ENCODE measurements at places on chromosomes 6 and 20.

GRCh38 chr20:6665621-6666355 lies 101.7 kb upstream of the BMP2 start:
- DNase-seq: no peak

DNA sequence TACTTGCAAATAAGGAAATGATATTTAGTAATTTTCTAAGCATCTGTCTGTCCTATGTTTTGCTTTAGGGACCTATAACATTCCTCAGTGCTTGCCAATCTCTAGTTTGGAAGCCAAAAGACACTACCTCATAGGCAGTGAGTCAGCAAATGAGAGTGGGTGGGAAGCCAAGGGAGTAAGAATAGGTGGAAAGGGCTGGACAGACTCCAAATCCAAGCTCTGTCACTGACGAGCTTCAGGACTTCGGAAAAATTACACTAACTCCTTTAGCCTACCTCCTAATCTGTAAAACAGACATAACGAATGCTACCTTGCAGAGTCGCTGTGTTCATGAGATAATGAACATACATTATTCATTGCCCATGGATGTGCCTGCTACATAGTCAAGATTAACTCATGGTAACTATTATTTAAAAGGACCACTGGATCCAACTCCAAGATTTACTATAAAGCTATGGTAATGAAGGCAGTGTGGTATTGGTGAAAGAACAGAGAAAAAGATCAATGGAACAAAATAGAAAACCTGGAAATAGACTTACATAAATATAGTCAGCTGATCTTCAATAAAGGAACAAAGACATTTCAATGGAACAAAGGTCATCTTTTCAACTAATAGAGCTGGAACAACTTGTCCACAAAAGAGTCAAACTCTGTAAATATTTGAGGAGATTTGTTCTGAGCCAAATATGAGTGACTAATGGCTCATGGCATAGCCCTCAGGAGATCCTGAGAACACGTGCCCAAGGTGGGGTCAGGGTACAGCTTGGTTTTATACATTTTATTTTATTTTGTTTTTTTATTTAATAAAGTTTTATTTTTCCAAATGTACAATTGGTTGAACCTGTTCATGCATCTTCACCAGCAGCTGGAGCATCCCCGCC lies 64.1 kb downstream of the FAM50B start:
- no peak for DNase-seq

GRCh38 chr6:11056871-11057270 lies 12.8 kb upstream of the ELOVL2 start:
- no peak for DNase-seq

DNA sequence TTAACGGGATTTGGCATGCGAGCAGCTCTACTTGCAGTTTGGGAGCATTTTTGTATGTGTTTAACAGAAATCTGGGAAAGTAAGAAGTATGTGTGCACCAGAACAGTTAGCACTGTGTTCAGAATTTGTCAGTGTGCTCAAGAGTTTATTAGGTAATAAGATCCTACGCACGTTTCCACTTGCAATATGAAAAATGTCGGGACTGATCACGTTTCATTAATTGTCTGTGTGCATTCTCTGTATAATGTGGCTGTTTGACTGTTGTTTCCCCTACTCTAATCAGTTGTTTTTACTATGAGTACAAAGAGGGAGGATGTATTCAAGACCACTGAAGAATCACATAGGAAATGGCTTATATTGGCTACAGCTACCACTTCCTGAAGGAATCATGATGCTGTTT lies 349.7 kb upstream of the POU3F2 start:
- no peak for DNase-seq

- DNase-seq: no peak
These were observed 990.9 kb downstream of the EPHA7 start for GRCh38 chr6:92428448-92428847.

- no peak for DNase-seq
These were observed 87.9 kb downstream of the THBS2 start for GRCh38 chr6:169165561-169166300.

- no peak for DNase-seq
These were observed 55.5 kb downstream of the TRAF3IP2 start for GRCh38 chr6:111550195-111550594.

- DNase-seq: no peak
These were observed 65.0 kb upstream of the IFNGR1 start for GRCh38 chr6:137283940-137284810.

GRCh38 chr6:88164061-88164460 lies 2.1 kb downstream of the CNR1 start:
- DNase-seq: no peak

DNA sequence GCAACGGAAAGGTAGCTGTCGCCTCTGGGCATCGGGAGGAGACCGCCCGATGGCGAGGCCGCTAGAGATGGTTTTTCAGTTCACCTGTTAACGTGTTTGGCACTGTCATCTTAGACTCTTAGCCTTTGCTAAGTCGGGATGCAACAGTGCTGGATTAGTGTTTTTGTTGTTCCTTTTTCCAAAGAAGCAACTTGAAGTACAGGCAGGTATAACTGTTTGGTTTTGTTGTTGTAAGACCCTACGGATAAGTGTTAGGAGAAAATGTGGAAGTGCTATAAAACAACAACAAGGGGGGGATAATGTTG lies 723 bp downstream of the MANEA start:
- DNase-seq: no peak

- DNase-seq: no peak
These were observed 208.8 kb upstream of the SUPT3H start for GRCh38 chr6:45586216-45587171.

GRCh38 chr6:39892490-39893129 lies 41.7 kb downstream of the MOCS1 start:
- DNase-seq: no peak

- no peak for DNase-seq
These were observed 111.3 kb downstream of the PRDM1 start for GRCh38 chr6:106197441-106197840.

DNA sequence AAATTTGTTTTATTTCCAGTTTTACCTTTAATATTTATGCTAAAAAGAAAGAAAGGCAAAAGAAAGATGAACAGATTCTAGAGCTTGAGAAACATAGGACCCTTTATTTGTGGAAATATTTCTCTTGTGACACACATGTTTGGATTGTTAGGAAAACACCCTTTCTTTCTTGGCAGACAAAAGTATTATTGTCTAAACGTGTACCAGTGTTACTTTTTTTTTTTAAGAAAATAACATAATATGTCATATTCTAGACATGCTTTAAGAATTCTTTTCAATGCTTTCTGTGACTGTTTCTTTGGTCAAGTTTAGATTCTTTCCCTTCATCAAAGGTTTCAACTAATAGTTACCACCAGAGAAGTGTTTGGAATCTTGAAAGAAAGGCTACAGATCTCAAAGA lies 183.4 kb upstream of the CNR1 start:
- DNase-seq: no peak

DNA sequence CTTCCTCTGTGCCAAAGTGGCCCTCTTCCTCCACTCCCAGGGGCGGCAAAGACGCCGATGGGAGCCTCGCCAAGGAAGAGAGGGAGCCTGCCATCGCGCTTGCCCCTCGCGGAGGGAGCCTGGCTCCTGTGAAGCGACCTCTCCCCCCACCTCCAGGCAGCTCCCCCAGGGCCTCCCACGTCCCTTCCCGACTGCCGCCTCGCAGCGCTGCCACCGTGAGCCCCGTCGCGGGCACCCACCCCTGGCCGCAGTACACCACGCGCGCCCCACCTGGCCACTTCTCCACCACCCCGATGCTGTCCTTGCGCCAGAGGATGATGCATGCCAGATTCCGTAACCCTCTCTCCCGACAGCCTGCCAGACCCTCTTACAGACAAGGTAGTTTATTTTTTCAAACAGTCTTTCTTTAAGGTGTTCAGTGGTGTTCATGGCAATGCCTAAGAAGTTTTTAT lies 64.9 kb downstream of the FNDC1 start:
- no peak for DNase-seq

DNA sequence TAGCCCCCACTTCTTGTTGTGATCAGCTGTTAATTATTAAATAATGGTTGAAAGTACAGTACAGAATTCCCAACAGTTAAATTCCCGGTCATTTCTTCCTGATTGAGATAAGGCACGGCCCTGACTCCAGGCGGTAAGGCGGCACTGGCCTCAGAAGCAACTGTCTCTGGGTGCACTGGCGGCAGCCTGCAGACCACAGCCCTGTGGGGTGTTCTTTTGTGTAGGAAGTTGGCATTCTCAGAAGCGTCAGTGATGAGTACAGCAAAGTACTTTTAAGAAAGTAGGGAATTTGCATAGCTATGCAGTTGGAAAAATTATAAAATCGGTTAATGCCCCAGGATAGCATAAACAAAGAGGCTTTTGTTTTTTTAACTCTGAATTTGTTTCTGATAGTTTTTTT lies 50.5 kb downstream of the SAMD5 start:
- no peak for DNase-seq

DNA sequence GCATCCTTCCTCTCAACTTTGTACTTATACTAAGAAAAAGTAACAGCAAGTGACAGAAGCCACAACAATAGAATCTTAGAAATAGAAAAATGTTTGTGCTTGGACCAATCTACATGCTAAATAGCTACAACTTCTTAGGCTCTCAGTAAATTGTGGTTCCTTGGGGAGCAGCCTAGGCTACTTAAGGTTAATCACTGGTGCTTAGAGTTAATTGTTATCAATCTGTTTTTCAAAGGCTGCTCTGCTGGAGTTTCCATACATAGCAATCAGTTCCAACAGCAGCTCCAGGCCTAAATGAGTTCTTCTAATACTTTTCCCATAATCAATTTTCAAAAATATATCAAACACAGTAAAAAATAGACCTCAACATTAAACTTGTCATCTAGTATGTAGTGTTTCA lies 571.4 kb downstream of the EPHA7 start:
- DNase-seq: no peak

GRCh38 chr6:111110036-111110435 lies 22.7 kb downstream of the SLC16A10 start:
- no peak for DNase-seq

Data from activated CD8-positive, alpha-beta memory T cell treated with anti-CD3 and anti-CD28 coated beads for 48 hours (primary cell).